ENCODE measurements at places on chromosomes 4 and X. TPM values are rescaled to one million over a fixed set of nuclear protein-coding genes. Genes with fewer than 3 reads are reported as not detected.

The GPR101 gene
- polyA plus RNA-seq, result not detected

The HSFX1 gene
- 1.6 TPM for polyA plus RNA-seq

The GPR119 gene
- polyA plus RNA-seq, result not detected

The ENAM gene
- 0.98 TPM for polyA plus RNA-seq

The RENBP gene
- polyA plus RNA-seq, result 9.8 TPM

The SATL1 gene
- not detected for polyA plus RNA-seq

- DNase-seq, result no peak
Observed at GRCh38 chr4:2497931-2498330, 29.0 kb downstream of the RNF4 start.

- DNase-seq, result no peak
Observed at GRCh38 chr4:26953366-26953765, 92.7 kb downstream of the STIM2 start.

DNA sequence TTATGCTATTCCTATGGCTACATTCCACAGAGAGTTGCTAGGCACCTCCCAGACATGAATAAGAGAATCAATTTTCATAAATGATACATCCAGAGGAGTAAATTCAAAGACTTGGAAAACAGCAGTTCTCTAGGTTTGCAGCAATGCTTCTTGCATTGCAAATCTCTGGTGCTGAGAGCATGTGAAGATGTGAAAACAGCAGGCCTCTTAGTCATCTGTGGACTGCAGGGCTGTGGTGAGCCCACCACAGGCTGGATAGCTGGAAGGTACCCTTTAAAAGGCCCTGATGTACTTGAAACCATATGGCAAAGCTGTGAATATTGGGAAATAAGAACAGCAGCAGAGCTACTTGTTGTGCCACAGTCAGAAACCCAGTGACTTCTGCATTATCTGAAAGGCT is 2135.9 kb downstream of the ARAP2 start:
- no peak for DNase-seq

DNA sequence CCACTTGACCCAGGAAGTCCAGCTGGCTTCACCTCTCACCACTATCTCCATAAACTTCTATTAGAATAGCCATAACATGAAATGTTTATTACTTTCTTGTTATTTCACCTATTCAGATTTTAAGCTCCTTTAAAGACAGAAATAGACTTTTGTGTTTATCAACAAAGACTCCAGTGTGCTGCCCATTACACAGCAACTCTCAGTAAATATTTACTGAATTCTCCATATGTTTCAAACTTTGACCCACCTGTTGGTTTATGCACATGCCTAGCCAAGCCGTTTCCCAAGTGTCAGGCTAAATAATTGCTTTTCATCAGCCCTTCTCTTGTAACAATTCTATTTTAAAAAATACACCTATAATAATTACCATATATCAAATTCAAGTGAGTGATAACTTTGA is 242.9 kb upstream of the NEIL3 start:
- no peak for DNase-seq

DNA sequence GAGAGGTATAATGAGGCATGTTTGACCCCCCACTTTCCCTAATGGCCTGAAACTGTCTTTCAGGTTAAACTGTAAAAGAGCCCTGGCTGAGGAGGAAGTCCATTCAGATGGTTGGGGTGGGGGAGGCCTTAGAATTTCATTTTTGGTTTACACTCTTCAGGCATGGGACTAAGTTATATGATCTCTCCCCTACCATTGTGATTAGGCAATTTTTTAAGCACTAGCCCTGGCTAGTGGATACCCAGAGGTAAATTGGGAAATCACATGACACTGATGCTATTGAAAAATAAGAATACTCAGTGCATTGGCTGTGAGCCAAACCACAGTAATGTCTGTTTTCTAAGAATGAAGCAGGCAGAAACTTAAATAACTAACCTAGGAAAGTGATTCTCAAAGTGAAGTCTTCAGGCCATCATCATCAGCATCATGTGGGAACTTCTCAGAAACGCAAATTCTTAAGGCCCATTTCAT is 149.7 kb downstream of the RRAGB start:
- DNase-seq, result no peak

DNA sequence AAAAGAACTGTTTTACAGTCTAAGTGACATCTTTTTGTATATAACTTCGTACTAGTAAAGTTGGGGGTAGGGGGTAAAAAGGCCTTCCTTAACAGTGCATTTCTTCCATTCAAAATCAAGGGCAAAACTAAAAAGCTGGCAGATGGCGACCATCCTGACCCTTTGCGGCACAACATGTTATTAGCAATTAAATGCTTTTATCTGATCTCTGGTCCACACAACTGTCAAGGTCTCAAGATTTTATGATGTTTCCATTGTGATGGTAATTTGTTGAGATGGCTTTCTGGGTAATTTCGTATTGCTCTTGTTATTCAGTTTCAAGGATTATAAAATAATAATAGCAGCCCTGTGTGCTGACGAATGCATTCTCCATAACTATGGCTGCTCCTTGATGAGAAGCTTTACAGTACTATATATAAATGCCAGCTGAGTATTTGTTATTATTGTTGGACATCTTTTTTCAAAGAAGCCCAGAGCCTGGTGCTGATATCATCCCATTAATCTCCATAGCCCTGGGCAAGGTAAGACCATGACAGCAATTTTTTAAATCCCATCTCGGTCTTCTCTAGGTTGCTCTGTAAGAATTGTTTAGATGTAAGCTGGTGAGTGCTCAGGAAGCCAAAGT is 89.5 kb downstream of the CBR4 start:
- no peak for DNase-seq

GRCh38 chr4:60737858-60738257 is 462.3 kb upstream of the ADGRL3 start:
- no peak for DNase-seq

- no peak for DNase-seq
Observed at GRCh38 chr4:107850438-107850837, 25.7 kb downstream of the SGMS2 start.

GRCh38 chr4:154928640-154929257 is 147.7 kb downstream of the RBM46 start:
- no peak for DNase-seq

DNA sequence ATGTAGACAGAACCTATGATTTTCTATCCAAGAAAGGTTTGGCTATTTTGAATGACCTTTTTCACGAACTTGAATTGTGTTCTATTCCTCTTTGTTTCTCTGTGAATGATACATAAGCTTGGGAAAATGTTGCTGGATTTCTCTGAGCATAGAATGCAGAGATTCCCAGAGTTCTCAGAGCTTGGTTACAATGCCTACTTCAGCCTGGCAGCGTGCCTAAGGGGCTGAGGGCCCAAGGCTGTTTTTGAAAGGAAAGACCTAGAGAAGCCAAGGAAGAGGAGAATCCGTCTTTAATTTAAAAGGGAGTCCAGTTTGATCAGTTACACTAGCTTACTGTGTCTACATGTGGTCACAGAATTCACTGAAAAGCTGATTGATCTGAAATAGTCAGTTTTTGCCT is 55.3 kb upstream of the CXorf51B start:
- no peak for DNase-seq

DNA sequence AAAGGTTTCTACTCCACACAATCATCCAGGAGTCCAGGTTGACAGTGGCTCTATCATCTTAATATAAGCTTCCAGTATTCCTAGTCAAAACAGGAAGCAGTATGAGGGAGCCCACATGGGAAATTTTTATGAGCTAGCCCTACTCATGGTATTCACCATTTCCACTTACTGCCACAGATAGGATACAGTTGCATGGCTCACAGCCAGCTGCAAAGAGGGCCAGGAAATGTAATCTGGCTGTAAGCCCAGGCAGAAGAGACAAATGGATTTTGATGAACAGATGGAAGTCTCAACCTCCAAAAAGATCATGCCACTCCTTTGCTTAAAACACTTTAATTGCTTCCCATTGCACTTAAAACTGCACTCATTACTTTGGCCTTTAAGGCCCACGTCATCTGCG is 150.6 kb downstream of the ADAMTS3 start:
- DNase-seq, result peak; percentile 64

- DNase-seq, result peak; percentile 20
Observed at GRCh38 chr4:52376132-52376704, 282.9 kb downstream of the USP46 start.

GRCh38 chr4:37690976-37691375 is 4.8 kb upstream of the RELL1 start:
- no peak for DNase-seq

GRCh38 chrX:14670819-14671218 is 141.5 kb downstream of the GLRA2 start:
- DNase-seq, result no peak

DNA sequence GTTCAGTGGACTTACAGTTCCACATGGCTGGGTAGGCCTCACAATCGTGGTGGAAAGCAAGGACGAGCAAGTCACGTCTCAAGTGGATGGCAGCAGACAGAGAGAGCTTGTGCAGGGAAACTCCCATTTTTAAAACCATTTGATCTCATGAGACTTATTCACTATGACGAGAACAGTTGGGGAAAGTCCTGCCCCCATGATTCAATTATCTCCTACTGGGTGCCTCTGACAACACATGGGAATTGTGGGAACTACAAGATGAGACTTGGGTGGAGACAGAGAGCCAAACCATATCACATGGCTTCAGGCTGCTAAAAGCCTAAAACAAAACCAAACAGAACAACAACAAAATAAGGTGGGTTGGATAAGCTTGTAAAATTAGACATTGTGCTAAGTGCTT is 194.4 kb upstream of the CPEB2 start:
- no peak for DNase-seq

GRCh38 chrX:40368611-40369061 is 212.1 kb upstream of the ATP6AP2 start:
- no peak for DNase-seq

- DNase-seq, result no peak
Observed at GRCh38 chr4:114728426-114728825, 129.8 kb downstream of the UGT8 start.

Measured in heart left ventricle (tissue), 16 donors.